ENCODE measurements at places on chromosomes 6 and 20.

DNA sequence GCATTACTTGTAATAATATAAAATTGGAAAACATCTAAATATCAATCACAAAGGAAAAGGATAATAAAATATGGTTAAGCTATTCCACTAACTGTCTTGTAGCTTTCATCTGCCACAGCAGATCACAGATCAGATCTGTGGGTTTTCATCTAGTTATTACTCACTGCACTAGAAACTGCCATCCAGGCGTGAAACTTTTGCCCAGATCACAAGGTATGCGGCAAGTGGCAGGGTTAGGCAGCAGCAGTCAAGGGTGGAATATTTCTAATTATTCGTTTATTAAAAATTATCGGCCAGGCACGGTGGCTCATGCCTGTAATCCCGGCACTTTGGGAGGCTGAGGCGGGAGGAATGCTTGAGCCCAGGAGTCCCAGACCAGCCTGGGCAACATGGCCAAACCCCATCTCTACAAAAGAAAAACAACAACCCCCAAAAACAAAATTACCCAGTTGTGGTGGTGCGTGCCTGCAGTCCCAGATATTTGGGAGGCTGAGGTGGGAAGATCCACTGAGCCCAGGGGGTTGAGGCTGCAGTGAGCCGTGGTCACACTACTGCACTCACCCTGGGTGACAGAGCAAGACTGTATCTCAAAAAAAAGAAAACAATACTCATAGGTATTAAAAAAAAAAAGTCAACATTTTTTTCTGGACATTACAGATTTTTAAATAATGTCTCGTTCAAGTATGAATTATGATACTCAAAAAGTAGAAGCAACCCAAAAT is 32.1 kb downstream of the BEND3 start:
- no peak for DNase-seq

DNA sequence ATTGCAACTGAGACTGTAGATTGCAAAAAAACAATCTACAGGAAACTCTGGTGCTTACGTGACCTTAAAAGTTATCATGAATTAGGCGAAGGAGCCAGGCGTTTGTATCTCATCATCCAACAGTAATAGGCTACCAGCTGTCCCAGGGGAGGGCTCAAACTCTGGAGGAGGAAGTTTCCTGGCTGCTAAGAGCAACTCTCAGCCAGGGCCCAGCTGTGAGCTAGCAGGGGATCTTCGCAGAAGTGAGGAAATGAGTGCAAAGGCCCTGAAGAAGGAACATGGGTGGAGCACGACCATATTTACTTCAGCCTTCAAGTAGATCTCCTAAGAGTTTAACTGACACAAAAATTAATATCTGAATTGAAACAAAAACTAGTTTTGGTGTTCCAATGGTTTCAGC is 686.9 kb upstream of the MAP3K7 start:
- no peak for DNase-seq

GRCh38 chr20:14355791-14356190 is 18.4 kb upstream of the FLRT3 start:
- DNase-seq = no peak

GRCh38 chr20:61123286-61123685 is 128.8 kb upstream of the CDH4 start:
- DNase-seq = no peak

GRCh38 chr20:36917943-36918342 is 33.6 kb downstream of the SAMHD1 start:
- no peak for DNase-seq

DNA sequence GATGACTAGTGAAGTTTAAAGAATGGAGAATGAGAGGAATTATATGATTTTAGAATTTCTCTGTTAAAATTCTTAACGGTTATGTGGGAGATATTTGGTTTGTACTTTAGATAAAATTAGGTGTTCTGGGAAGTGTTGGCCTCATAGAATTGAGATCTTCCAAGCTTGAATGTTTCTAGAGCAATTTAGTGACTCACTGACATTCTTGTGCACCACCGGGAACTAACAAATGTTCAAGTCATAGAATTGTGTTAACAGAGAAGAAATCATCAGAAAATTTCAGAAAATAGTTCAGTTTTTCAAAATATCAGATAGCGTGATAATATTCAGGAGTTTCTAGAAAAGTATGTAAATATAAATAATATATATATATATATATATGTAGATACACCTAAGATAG is 67.9 kb upstream of the BMP5 start:
- no peak for DNase-seq
